Midbrain (tissue), 1 donor: ENCODE measurements at places on chromosomes 11 and 22.

GRCh38 chr11:106276859-106277436 is 199.5 kb downstream of the AASDHPPT start:
- no peak for DNase-seq

- DNase-seq: no peak
Measured at GRCh38 chr11:61872935-61873565, 18.3 kb downstream of the FADS3 start.

GRCh38 chr11:94840209-94840608 is 72.1 kb downstream of the AMOTL1 start:
- no peak for DNase-seq

- peak; percentile 80 for DNase-seq
Measured at GRCh38 chr22:41382098-41382578, 396 bp downstream of the TEF start.

- peak; percentile 34 for DNase-seq
Measured at GRCh38 chr22:28923826-28924732, 40.7 kb downstream of the ZNRF3 start.

GRCh38 chr11:108669711-108670110 is 4.8 kb downstream of the DDX10 start:
- no peak for DNase-seq

- peak; percentile 69 for DNase-seq
Measured at GRCh38 chr11:120339394-120339890, 3.2 kb downstream of the ARHGEF12 start.

- peak; percentile 22 for DNase-seq
Measured at GRCh38 chr11:95715777-95716241, 73.8 kb downstream of the FAM76B start.

GRCh38 chr22:39182478-39183030 is 30.1 kb upstream of the CBX7 start:
- DNase-seq: no peak

- no peak for DNase-seq
Measured at GRCh38 chr11:35516403-35516802, 9.0 kb downstream of the PAMR1 start.

GRCh38 chr22:30909306-30909705 is 59.3 kb downstream of the MORC2 start:
- no peak for DNase-seq

DNA sequence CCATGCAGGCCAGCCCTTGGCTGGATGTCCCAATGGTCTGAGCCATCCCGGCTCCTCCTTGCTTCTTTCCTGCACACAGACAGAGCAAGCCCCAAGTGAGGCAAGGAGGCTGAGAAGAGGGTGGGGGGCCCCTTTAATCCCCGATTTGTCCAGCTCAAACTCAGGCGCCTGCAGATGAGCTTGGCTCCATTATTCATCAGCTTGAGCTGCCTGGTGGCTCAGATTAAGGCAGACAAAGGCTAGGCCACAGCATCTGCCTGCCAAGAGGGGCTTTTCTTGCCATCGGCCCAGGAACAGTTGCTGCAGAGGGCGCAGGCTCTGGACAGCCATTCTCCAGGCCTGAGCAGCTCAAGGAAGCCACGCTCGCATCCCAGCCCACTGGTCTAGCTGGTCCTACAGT is 35.4 kb downstream of the LMO1 start:
- DNase-seq: no peak

GRCh38 chr11:66950112-66950535 is 8.1 kb downstream of the PC start:
- no peak for DNase-seq

DNA sequence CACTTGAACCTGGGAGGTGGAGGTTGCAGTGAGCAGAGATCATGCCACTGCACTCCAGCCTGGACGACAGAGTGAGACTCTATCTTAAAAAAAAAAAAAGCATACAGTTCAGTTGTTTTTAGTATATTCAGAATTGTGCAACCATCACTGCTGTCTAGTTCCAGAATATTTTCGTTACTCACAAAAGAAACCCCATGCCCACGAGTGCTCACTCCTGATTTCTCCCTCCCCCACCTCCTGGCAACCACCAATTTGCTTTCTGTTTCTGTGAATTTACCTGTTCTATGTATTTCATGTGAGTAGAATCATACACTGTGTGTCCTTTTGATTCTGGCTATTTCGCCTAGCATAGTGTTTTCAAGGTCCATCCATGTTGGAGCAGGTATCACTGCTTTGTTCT is 24.8 kb downstream of the PTPRJ start:
- no peak for DNase-seq

DNA sequence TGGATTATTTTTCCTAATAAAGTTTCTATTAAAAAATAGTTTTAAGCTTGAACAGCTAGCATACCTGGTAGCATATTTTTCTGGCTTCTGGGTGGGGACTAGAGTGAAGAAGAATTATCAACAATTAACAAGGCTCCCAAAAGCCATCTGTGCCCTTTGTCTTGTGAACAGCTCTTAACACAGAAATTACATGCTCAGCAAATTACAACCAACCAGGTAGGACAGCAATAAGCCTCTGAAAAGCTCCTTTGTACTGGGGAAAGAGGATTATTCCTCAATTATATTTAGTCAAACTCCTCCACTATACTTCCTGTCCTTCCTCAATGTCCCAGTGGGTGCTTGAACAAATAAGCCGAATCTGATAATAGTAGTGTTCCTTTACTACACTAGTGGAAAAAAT is 162.8 kb downstream of the RAB38 start:
- DNase-seq: no peak

DNA sequence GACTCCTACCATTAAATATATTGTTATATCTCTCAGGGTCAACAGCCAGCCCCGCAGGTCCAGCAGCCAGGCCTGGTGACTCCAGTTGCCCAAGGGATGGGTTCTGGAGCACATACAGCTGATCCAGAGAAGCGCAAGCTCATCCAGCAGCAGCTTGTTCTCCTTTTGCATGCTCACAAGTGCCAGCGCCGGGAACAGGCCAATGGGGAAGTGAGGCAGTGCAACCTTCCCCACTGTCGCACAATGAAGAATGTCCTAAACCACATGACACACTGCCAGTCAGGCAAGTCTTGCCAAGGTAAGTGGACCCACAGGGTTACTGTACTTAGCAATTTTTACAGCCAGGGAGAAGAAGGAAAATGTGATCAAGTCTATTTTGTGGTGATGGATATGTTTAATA is 35.1 kb downstream of the EP300 start:
- no peak for DNase-seq

DNA sequence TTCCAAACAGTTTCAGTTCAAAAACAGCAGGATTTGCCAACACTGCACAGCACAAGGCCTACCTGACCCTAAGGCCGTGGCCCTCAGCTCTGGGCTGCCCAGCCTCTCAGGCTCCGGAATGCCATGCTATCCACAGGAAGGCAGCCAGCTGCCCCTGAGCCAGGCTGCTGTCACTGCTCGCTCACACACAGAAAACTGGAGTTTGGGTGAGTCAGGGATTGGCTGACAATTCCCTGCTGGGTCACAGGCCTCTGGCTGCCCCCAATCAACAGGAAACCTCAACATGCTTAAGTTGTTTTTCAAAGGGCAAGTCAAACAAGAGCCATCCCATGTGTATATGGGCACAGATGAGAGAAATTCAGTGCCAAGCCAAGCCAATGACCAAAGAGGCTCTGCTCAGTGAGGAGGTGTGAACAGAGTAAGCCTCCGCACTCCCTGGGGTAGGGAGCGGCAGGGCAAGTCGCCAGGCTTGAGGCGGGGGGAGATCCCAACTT is 50.2 kb downstream of the RPL27A start:
- DNase-seq: peak; percentile 44

DNA sequence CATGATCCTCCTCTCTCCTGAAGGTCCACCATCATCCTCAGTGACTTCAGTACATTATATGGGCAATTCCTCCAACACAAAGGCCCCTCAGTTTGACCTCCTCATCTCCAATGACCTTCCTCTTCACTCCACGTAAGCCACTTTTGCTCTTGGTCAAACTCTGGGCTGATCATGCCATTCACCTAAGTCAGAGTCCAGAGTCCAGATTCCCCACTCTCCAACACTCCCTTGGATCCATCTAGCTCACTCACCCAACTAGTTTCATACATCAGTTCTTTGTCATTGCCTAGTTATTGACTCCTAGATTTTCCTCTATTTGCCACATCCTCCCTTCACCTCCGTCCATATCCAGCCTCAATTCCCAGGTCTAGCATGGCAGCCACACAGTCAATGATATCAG is 30.5 kb upstream of the TTC12 start:
- no peak for DNase-seq
